ENCODE measurements at places on chromosomes 12 and 14. TPM values are rescaled to one million over a fixed set of nuclear protein-coding genes. Genes with fewer than 3 reads are reported as not detected.

- DNase-seq: no peak
Observed at GRCh38 chr14:75909630-75910029, 72.2 kb downstream of the TGFB3 start.

DNA sequence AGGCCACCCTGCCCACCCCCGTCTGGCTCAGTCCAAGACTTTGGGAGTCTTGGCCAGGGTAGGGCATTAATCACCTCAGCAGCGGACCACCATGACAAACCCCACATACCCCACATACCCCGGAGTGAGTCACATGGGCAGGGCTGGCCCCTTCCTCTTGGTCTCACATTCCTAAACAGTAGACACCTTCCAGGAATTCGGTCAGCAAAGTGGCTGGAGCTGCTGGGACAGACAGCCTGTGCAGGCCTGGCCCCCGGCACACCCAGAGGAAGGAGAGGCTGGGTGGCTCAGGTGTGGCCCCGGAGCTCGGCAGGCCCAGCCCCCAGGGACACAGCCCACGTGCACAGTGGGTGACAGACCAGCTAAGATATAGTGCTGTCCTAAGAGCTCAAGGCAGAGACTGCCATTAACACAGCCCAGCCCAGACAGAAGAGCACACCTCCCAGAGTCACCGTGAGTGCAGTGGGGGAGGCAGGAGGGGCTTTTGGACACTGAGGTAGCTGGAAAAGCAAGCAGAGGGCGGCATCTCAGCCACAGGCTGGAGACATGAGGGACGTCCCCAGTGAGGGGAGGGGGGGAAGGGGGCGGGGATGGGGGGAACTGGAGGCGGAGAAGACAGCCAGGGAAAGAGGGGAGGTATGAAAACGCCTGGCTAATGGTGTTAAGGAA lies 24.0 kb downstream of the CCDC85C start:
- no peak for DNase-seq

DNA sequence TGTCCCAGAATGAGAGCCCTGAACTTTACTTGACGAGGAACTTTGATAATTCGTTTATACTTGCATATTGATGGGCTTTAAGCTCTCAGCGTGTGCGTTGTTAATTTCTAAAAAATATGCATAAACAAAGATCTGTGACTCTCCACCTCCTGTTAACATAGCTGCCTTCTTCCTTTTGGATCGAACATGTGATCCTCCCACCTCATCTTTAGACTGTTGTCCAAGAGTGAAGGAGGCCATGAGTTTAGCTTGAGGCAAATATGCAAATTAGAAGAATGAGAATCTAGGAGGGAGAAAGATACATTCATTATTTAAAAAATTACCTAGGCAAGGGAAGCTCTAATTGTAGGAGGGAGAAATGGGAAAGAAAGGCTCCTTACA lies 617 bp downstream of the TTC8 start:
- DNase-seq: no peak

The PTGDR gene
- 2.7 TPM for total RNA-seq

DNA sequence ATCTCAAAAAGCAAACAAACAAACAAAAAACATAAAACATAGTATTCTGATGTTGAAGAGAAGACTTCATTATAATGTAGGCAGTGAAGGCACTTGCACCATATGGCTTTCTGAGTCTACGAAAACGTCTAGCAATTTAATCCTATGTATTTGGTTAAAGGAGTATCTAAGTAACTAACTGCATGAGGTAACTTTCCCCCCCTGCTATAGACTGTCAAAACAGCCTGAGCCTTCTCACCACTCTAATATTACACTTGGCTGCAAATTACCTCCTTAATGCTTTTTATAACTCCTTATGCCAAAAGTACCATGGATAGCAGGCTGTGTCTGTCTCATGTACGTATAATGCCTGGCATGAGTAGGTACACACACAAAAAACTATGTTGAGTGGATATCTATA lies 607.6 kb upstream of the FLRT2 start:
- no peak for DNase-seq

The GALNT6 gene
- total RNA-seq: 1.0 TPM

DNA sequence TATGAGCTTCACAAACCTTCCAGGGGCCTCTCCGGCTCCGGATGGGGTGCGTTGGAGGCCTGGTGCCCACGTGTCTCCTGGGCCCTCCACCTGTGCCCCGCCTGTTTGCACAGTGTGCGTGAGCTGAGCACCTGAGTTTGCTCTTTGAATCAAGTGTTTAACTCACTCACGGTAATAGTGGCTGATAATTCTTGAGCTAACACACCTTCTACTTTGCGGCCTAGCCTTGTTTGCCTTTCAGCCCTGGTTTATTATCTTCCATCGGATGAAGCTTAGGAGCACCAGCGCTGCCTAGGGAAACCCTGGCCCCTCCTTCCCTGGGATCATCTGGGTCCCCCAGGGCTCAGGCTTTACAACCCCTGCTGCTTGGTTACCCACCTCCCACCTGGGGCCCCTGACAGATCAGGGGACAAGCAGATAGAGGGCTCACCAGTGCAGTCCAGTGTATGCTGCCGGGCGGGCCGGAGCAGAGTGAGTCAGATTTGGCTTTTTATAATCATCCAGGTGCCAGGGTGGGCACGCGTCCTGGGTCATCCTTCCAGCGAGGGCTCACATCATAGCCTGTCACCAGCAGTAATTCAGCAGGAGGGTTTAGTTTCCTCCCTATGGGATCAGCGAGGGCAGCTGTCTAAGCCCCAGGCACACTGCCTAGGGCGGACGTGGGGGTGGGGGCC lies 62.8 kb upstream of the RFLNA start:
- DNase-seq: no peak

The OR4E2 gene
- not detected for total RNA-seq

DNA sequence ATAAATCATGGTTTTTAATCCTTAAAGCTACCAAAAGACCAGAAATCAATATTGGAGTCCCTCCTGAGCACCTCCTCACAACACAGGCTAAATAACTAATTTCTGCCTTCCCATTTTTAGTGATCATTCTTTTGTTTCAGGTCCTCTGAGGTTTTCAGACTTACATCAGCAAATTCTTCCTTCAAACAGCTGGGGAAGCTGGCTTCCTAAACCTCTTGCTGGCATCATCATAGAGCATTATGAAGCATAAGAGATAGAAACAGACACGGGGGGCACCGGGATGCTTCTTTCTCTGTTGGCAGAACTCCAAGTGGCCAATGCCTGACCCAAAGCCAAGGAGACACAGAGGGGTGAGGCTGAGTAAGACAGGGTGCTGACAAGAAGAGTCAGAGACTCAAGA lies 47.9 kb upstream of the DBX2 start:
- no peak for DNase-seq

GRCh38 chr14:100361626-100362025 lies 38.5 kb downstream of the SLC25A47 start:
- no peak for DNase-seq

All from tibial nerve (tissue), 4 donors.